ENCODE measurements at places on chromosomes 7 and 10.

DNA sequence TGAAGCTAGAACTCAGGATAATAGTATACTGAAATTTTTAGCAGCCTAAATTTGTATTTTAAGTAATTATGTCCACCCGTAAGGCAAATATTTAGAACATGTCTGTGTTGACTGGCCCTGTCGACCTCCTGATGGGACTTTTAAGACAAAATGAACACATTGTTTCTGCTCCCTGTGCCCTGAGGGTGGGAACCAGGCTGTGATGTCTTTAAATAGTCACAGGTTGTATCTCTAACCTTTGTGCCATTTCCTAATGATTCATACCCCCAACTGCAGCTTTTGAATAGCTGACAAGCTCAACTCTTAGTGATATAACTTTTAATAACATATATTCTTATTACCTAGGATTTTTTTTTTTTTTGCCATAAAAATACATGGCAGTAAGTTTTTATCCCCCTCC lies 494.9 kb upstream of the AKR1E2 start:
- no peak for DNase-seq

- DNase-seq: no peak
Observed at GRCh38 chr7:49762666-49763065, 10.8 kb upstream of the VWC2 start.

- DNase-seq: no peak
Observed at GRCh38 chr7:55160539-55160938, 141.7 kb downstream of the EGFR start.

- DNase-seq: no peak
Observed at GRCh38 chr10:51875610-51876009, 176.2 kb upstream of the CSTF2T start.

- DNase-seq: no peak
Observed at GRCh38 chr10:98248018-98248417, 20.0 kb downstream of the LOXL4 start.

DNA sequence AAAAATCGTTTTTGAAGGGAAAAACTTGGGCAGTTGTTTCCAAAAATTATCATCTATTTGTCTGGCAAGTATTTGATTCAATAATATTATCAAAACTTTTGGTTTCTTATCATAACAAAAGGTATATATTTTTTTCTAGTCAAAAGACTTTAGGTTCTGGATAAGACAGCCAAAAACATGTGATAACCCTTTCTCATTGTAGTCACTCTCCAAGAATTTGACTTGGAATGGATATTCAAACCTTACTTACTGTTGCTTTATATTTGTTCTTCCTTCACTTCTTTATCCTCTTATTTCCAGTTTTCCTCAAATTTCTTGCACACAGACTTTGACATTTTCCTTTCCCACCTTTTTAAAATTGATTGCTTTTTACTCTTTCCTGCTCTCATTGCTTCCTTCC lies 140.9 kb upstream of the FAM3C start:
- DNase-seq: no peak

- no peak for DNase-seq
Observed at GRCh38 chr7:44958645-44959344, 20.0 kb downstream of the MYO1G start.

- no peak for DNase-seq
Observed at GRCh38 chr10:118047157-118047719, 497 bp upstream of the RAB11FIP2 start.

GRCh38 chr7:51357821-51358220 lies 41.2 kb upstream of the COBL start:
- DNase-seq: no peak

DNA sequence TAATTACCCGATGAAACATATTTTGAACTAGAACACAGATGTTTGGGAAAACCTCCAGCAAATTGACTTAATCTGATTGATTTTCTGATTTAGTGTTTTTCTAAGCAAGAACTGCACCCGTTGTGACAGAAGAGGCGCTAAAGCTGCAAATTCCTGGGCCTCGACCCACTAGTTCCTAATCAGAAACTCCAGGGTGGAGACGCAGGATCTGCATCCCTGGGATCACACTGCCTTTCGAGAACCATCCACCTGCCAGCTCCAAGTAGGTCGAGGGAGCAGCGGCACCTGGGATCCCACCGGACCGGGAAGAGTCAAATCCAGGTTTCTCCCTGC lies 136.8 kb upstream of the CDCA7L start:
- no peak for DNase-seq

- DNase-seq: no peak
Observed at GRCh38 chr10:97116462-97117162, 69.1 kb downstream of the SLIT1 start.

GRCh38 chr10:132499367-132499685 lies 38.3 kb upstream of the INPP5A start:
- no peak for DNase-seq

DNA sequence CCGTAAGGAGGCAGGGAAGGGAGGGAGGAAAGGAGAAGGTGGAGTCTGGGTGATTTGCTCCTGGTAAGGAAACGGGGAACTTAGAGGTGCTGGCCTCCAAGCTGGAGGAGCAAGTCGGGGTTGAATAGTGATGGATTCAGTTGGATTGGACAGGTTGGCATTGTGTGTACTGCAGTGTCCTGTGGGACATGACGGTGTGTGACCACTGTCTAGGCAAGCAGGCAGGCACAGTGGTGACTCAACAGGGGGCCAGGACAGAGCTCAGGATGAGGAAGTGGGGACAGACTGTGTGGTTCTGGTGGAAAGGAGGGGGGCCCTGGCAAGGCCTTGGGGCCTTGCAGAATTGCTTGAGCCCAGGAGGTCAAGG lies 48.8 kb downstream of the COL26A1 start:
- DNase-seq: no peak

GRCh38 chr7:45177801-45178200 lies 20.2 kb downstream of the RAMP3 start:
- DNase-seq: no peak

GRCh38 chr7:86911659-86912058 lies 147.8 kb downstream of the ELAPOR2 start:
- no peak for DNase-seq

- DNase-seq: no peak
Observed at GRCh38 chr7:128737441-128737840, 1.7 kb upstream of the CALU start.

DNA sequence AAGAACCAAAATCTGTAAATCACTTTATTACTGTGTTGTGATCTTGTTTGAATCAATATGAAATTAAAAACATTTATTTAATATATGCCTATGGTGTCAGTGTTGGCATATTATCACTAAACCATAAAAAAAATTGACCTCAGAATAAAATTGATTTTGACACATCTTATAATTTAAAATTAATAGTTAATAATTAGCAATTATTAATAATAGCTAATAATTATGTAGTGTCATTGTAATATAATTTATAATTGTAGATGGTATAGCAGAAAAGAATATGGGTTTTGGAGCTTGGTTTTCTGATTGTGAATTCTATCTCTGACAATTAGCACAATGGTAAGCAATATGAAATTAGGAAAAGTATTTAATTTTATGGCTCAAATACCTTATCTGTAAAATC lies 89.4 kb upstream of the CNTNAP2 start:
- no peak for DNase-seq

DNA sequence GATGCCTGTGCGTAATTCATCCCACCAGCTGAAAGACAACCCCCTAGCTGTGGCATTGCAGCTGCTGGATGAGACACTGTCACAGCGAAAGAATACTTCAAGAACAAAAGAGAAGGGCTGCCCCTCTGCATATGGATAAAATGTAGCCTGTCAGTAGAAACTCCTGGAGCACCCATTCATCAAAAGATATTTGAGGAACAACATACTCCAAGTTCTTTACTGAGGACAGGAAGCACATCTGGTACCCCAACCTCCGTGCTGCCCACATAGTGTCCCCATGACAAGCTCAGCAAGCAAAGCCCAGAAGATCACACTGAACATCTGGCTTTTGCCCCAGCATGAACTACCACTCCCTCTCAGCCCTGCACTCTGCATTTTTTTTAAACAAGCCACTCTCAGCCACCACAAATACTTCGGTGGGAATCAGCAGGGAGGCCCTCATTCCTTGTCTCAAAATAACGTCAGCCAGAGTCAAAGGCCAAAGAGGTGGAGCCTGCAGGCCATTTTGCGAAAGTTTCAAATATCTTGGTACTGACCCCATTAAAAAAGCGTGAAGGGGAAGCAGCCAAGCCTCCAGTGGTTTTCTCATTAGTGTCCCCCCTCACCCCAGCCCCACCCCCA lies 1.7 kb downstream of the CREB3L2 start:
- no peak for DNase-seq

GRCh38 chr7:116037401-116037800 lies 6.8 kb upstream of the TFEC start:
- no peak for DNase-seq

- DNase-seq: no peak
Observed at GRCh38 chr7:73830681-73831583, at the start of gene CLDN4. Gene CLDN4 (plus strand): TSS chr7:73830996. CDS start chr7:73831202, 206 bp downstream.

GRCh38 chr10:27600930-27601329 lies 96.8 kb downstream of the RAB18 start:
- no peak for DNase-seq

- DNase-seq: no peak
Observed at GRCh38 chr10:95542330-95542729, 18.8 kb downstream of the SORBS1 start.

DNA sequence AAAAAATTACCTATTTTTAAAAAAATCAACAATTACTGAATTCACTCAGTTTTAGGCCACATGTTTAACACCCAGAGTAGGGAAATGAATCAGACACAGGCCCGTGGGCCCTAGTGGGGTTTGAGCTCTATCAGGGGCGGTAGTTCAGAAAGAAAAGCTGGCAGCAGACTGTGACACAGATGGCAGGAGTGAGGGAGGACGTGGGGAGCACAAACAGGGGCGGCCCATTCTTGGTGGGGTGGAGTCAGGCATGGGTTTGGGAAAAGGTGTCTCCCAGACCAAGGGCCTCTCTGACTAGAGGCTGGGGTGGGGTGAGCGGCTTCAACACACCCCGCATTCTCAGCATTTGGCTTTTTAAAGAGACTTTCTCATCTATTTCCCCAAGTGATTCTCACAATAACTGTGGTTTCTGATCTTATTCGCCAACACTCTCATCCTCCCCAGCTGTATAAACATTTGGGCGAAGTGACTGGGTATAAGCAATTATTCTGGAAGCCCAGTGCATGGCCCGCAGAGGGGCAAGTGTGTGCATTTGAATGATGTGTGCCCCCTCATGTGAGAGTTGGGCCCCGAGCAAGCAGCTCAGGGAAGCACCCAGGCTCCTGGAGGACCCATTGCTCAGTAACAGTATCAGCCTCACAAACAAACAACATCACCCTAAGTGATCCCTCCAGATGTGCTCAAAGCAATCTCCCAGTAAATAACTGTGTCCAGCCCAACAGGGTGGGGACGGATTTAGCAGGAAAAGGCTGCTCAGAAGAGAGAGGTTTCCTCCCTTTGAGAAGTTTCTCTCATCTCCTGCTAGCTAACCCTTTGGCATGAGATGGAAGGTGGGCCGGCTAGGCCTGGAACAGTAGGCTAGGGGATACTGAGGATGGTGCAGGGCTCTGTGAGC lies 437.6 kb upstream of the ZMIZ1 start:
- no peak for DNase-seq

DNA sequence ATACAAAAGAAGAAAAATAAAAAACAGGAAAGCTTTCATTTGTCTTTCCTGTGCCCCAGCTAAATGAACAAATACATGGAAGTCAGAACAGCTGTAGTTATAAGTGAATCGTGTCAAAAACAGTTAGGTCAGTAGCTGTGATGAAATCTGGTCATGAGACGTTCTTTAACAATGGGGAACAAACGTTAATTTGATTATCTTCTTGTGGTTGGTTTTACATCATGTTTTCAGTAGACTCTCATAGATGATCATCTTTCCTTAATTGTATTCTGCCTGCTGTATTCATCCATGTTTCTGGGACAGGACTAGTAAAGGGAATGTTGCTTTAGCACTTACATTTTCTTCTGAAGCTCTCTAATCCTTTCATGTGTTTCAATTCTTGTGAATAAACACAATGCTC lies 97.0 kb downstream of the PCLO start:
- DNase-seq: no peak

- DNase-seq: no peak
Observed at GRCh38 chr7:26443751-26444150, 152.1 kb downstream of the SNX10 start.

DNA sequence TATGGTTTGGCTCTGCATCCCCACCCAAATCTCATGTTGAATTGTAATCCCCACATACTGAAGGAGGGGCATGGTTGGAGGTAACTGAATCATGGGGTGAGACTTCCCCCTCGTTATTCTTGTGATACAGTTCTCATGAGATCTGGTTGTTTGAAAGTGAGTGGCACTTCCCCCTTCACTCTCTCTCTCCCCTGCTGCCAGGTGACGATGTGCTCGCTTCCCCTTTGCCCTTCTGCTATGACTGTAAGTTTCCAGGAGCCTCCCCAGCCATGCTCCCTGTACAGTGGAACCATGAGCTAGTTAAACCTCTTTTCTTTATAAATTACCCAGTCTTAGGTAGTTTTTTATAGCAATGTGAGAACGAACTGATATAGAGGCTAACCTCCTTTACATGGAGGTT lies 16.6 kb downstream of the PLPP4 start:
- no peak for DNase-seq

GRCh38 chr10:43239756-43240155 lies 27.1 kb downstream of the RASGEF1A start:
- no peak for DNase-seq

GRCh38 chr7:2990949-2991470 lies 52.7 kb downstream of the CARD11 start:
- no peak for DNase-seq

DNA sequence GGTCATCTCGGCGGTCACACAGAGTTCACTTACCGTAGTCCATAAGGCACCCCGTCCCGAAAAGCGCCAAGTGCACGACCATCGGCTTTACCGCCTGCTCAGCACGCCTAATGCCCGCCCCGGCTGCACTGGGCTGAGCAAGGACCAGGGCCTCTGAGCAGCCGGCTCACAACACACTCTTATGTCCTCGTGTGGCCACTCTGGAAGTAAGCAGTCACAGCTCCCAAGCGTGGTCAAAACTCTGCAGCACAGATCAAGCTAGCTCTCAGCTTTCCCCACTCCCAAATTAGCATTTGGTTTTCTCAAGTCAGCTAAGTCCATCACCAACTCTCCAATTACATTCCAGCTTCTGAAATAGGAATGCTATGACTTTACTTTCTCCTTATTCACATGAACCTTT lies 57.7 kb downstream of the MAD1L1 start:
- no peak for DNase-seq

GRCh38 chr7:128014811-128015210 lies 16.4 kb downstream of the LRRC4 start:
- no peak for DNase-seq

Data from stimulated activated CD8-positive, alpha-beta memory T cell treated with anti-CD3 and anti-CD28 coated beads, Interleukin-4, amount 100 ng/mL, for 1 hour (primary cell).